Chondrocyte (in vitro differentiated cells): ENCODE measurements at places on chromosomes 7 and 10.

- DNase-seq: no peak
These were observed 55.5 kb upstream of the CCNJ start for GRCh38 chr10:95987685-95988426.

DNA sequence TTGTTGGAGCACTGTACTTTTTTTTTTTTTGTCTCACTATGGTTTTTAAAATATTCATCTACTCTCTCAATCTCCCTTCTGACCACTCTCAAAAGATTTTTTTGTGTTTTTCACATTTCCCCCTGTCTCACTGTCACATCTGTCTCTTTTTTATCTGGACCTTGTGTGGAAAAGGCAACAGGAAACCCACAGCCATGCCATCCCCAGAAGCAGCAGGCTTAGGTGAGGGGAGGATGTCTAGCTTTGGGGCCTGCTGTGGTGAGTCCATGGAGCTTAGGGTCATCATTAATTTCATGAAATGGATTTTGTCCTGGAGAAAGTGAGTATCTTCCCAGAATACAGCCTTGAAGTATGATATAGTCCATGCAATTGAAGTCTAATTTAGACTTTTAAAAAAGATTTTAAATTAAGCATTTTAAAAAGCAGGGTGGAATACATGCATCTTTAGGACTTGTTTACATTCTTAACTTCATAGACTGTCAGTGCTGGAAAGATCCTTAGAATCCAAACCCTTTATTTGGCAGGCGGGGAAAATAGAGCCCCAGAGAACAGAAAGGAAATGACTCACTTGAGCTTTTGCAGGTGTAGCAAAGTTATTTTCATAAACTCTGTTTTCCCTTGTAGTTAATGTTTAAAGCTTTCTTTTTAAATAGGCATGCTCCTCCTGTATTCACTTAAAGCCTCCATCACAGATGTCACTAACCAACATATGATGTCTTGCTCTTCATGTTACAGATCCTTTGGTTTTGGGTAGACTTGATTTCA, 25.1 kb downstream of the MINDY4 start:
- DNase-seq: no peak

- DNase-seq: no peak
These were observed 254.4 kb upstream of the KLF14 start for GRCh38 chr7:130988443-130988842.

DNA sequence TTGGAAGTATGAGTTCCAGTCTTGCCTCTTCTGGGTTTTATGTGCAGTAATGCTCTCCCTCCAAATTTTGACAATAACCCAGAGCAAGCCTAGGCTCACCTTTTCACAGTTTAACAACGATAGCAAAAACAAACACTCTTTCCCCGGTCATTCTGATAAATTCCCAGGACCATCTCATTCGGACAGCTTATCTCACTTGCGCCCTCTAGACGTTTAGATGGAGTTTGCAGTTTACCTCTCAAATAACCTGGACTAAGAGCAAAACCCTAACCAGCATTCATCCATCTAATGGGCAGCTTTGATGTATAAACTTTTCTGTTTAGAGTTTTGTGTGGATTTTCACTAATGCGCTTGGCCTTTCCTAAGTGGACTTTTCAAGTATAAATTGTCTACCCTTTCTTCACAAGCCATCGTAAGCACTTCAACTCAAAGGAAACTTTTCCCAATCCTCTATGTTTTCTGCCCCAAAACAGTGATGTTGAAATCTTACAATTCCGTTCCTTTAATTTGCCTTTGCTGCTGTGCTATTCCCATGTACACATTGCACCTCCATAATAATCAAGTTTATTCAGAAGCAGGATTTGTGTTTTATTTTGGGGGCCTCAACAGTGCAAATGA, 114.9 kb downstream of the HDAC9 start:
- DNase-seq: no peak

DNA sequence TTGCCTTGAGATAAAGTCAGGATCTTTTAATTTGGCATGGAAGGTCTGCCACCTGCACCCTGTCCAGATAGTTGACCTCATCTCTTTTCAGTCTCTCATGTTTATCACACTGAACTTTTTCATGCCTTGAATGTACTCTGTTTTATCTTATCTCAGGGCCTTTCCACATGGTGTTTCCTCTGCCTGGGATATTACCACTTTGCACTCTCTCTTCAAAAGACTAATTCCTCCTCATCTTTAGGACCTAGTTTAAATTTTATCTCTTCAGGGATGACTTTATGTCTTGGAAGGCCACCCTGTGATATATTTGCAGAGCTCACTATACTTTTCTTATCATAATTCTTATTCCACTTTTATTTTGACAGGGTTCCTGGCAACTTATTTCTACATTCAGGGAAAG, 150.0 kb downstream of the DNAJB9 start:
- DNase-seq: no peak

DNA sequence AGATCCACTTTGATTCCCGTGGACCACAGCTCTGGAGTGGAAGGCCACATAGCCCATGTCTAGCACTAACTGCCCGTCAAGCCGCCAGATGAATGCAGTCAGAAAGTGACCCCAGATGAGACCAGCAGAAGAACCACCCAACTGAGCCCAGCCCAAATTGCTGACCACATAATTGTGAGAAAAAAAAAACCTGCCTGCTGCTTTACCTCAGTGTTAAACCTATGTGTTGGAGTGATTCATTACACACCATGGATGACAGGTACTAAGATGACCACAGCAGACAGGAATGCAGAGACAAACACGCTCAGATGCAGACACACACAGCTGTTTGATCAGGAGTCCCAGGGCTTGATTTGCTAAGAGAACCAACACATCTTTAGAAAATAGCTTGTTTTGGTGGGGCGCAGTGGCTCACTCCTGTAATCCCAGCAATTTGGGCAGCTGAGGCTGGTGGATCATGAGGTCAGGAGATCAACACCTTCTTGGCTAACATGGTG, 168.1 kb upstream of the PPP2R2D start:
- DNase-seq: no peak

GRCh38 chr7:137848095-137848494, 1.3 kb upstream of the DGKI start:
- no peak for DNase-seq

- DNase-seq: no peak
These were observed 22.5 kb downstream of the CFTR start for GRCh38 chr7:117502331-117502730.

GRCh38 chr7:28933846-28934320, 24.2 kb downstream of the TRIL start:
- no peak for DNase-seq

DNA sequence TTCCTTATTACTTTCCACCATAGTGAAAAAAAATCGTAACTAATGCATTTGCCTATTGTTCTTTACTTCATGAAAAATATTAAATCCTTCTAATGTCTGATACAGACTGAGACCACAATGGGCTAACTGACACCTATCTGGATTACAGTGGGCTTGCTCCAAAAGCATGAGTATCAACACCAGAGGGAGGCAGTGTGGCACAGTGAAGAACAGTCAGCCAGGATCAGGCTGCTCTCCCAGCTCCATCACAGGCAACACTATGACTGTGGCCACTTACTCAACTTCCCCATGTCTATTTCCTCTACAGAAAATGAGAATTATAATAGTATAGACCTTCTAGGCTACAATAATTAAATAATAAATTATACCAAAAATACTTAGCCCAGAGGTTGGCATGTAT, 97.2 kb downstream of the SLC25A13 start:
- no peak for DNase-seq

- no peak for DNase-seq
These were observed 114.1 kb upstream of the SLC26A5 start for GRCh38 chr7:103560136-103560535.

DNA sequence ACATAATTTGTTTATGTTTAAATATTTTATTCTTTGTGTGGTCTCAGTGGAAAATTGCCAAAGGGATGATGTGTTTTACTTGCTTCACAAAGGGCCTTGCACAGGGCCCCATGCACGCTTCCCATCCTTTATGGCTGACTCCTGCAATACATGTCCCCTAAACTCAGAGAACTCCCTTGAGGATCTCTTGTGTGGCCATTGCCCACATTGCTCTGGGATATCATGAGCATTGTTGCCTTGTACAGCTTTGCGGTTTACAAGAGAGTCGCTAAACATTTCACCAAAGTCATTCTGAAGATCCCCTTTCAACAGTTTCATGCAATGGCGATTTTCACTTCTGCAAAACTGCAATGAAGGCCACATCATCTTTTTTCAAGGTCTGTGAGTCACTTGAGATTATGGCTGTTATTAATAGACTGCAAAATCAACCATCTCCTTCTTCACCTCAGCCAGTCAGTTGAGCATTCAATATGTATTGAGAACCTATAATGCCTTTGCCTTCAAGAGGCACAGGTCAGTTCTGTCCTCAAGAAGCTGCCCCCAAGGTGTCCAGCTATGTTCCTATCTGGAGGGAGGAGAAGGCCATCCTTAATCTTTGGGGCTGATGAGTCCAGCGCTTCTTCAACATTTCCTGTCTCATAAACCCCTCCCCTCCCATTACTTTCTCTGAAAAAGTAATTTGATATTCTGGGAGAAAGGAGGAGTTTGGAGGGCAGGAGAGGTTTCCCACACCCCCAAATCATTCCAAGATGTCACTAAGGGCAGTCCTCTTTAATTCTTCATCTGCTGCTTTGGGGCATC, 108.1 kb downstream of the CCDC71L start:
- no peak for DNase-seq

- DNase-seq: no peak
These were observed 7.4 kb downstream of the NUB1 start for GRCh38 chr7:151348970-151349369.

GRCh38 chr10:91907033-91907594, 2.2 kb downstream of the FGFBP3 start:
- no peak for DNase-seq

DNA sequence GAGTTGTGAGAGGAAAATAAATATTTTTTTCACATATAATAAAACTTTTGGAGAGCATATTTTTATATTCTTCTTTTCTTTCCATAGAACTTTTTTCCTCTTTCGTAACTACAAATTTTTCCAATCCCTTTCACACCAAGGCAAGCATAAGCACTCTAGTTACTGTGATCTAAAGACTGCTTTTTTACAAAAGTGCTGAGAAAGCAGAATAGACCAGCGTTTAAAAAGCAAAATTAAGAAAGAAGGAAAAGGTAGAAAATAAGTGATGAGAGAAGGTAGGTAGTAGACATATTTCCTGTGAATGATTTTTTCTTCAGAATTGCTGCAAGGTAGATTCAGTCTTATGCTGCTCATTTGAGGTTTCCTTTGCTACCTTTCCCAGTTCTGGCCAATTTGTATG, 195.5 kb downstream of the MBL2 start:
- DNase-seq: no peak

DNA sequence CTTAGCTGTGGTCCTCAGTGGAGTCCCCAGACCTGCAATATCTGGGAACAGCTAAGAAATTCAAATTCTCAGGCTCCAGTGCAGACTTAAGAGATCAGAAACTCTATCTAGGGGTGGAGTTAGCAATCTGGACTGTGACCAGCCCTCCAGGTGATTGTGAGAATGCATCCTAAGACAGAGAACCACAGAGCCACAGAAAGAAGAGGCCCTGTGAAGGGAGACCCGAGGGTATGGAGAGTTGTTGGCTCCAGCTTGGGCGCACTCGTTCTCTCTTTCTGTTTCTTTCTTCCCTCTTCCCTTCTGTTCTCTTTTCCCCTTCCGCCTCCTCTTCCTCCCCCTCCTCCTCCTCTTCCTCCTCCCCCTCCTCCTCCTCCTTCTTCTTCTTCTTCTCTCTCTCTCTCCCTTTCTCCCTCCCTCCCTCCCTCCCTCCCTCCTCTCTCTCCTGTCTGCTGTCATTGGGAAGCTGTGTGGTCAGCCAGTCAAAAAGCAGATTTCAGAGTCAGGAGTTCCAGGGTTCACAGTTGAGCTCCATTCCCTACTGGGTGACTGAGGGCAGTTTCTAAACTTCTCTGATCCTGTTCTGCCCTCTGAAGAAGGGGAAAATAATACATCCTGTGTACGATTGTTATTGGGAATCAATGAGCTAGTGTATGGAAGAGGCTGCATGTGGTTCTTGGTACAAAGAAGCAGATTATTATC, 62.1 kb upstream of the STEAP1B start:
- DNase-seq: no peak

- no peak for DNase-seq
These were observed 45.3 kb upstream of the ANKRD1 start for GRCh38 chr10:90966146-90966545.

DNA sequence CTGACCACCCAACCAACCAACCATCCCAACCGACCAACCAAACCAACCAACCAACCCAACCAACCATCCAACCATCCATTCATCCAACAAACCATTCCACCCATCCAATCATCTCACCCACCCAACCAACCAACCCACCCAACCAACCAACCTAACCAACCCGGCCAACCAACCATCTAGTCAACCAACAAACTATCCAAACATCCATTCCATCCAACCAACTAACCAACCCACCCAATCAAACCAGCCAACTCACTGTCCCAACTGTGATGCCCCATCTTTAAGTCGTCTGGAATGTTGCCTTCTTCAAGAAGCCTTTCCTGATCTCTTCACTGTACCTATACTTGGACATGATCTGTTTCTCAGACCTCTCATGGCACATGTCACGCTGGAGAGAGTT, 31.6 kb downstream of the MINDY4 start:
- no peak for DNase-seq

DNA sequence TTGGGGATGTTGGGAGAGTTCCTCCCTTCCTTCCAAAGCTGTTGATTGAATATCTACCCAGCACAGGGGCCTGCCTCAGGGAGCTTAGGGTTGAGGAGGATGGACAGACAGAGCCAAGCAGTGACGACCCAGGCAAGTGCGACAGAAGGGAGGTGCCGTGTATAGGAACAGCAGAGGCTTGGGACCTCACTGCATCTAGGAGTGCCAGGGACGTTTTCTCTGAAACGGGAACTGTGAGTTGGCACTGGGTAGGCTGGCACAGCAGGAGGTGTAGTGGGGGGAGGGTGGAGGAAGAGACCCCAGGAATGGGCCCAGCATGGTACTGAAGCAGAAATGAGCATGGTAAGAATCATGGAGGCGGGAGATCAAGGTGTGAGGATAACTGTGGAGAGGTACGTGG, 55.3 kb upstream of the MGMT start:
- DNase-seq: no peak

DNA sequence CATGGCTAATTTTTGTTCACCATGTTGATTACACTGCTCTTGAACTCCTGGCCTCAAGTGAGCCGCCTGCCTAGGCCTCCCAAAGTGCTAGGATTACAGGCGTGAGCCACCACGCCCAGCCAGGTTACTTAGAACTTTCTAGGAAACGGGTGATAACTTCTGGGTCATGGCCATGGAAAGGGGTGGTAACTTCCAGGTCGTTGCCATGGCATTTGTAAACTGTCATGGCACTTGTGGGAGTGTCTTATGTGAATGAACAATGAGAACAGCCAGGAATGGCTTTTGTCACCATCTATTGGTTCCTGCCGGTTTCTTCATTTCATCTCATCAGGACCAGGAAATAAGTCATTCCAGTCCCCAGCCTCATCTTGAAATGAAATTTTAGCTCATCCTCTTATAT, 120.9 kb downstream of the SLC16A9 start:
- no peak for DNase-seq

GRCh38 chr10:23015021-23015707, 80.2 kb upstream of the MSRB2 start:
- no peak for DNase-seq

GRCh38 chr7:140541513-140542227, 62.4 kb upstream of the MKRN1 start:
- DNase-seq: no peak

GRCh38 chr10:133034762-133035161, 53.0 kb upstream of the ADGRA1 start:
- DNase-seq: no peak

GRCh38 chr10:133381036-133381435, 2.0 kb downstream of the PAOX start:
- DNase-seq: no peak

GRCh38 chr7:101232141-101232850, 5.3 kb downstream of the CLDN15 start:
- no peak for DNase-seq

- DNase-seq: no peak
These were observed 17.9 kb upstream of the BAIAP2L1 start for GRCh38 chr7:98418636-98419315.
